ENCODE measurements at places on chromosomes 12 and 14.

DNA sequence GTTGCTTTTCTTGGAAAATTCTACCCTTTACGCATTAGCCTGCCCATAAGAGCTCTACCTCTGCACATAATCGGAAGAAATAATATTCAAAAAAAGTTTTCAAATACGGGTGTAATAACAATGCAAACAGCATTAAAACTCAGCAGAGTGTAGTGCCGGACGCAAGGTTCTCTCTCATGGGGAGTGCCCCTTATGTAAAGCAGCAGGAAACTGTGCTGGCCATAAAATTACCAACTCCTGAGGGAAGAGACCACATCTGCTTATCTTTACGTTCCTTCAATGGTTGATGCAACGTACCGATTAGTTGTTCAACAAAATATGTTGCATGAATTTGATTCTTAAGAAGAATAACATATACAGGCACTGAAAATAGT, 118.7 kb upstream of the TMCC3 start:
- no peak for DNase-seq

DNA sequence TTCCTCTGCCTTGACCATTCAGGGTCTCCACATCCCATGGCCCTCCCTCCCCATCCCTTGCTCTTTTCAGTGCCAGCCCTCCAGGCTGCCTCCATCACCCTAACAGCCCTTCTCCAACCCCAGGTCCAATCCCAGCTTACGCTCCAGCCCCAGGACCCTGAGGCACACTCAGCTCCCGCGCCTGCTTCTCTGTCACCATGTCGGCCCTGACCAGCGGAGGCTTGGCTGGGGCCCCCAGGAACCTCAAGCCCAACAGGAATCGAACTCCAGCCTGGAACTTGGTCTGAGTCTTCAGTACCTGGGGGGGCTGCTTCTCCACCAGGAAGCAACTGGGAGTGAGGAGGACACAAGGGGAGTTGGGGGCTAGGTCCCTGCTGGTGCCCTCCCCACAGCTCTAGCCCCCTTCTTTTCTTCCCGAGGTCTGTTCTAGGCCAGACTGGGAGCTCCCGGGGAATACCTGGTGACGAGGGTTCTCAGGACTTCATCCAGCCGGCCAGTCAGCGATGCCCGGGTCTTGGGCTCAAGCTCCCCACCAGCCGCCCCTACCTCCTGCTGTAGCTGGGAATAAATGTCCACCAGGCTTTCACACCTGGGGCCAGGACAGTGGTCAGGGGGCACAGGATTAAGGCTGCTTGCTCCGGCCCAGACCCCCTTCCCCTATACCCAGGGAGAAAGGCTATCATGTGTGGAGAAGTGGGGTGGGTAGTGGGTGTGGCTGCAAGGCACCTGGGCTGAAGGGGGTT, 6.0 kb downstream of the STAT6 start:
- DNase-seq: no peak

DNA sequence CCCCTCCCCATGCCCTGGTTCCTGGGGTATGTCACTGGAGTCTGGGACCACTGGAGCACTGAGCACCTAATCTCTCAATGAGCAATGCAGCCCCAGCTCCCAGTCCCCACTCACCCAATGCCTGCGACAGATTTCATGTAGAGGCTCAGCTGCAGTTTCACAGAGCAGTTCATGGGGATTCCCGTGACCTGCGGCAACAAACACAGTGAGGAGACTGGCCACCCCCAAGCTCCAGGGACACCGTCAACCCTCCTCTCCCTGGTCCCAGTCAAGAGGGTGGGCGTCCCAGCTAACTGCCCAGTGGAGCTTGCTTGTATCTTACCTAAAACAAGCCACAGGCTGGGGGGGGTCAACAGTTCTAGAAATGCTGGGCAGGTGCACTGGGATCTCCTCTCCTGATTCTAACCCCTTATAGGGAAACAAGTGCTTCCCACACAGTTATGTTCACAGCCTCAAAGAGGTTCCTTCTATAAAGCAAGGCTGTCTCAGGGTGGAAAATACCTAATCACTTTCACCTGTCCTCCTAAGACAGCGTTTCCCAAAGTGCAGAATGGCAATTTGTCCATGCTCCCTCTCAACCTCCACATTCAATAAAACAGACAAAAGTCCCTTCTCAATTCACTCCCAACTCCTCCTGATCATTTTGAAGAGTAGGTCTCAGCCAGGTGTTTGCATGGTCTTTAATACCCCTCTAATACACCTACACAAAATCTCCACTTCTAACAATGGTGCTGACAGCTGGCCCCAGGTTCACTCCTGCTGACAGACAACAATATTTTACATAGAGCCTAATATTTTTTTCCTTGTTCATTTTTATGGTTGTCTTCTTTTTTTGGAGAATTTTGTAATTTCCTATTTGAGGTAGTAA, 68.3 kb downstream of the SCARB1 start:
- no peak for DNase-seq

DNA sequence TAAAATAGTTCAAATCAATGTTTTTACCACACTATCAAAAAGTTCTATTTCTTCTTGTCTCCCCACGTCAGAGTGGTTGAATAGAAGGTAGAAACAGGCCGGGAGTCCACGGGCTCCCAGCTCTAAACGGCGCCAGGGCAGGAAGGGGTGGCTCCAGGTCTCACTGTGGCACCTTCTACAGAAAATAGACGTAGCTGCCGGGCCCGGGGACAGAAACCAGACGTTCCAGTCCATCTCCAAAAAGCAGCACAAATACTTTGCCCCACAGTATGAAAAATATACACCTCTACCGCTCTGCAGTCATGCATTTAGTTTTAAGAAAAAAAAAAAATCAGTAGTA, 30.9 kb downstream of the CCNK start:
- no peak for DNase-seq

GRCh38 chr12:88600272-88600671, 20.0 kb upstream of the KITLG start:
- DNase-seq: no peak

GRCh38 chr14:94548999-94549985, 11.9 kb upstream of the SERPINA4 start:
- no peak for DNase-seq

GRCh38 chr12:89517720-89518119, 6.9 kb downstream of the GALNT4 start:
- DNase-seq: no peak

Measured in activated gamma-delta T cell (primary cell).